Iris pigment epithelial cell (primary cell): ENCODE measurements at places on chromosomes 5 and 9.
A peak's percentile ranks its signal among the peaks of the same experiment; 100 is the strongest.

GRCh38 chr5:151585970-151586369, 5.2 kb downstream of the FAT2 start:
- DNase-seq = no peak

DNA sequence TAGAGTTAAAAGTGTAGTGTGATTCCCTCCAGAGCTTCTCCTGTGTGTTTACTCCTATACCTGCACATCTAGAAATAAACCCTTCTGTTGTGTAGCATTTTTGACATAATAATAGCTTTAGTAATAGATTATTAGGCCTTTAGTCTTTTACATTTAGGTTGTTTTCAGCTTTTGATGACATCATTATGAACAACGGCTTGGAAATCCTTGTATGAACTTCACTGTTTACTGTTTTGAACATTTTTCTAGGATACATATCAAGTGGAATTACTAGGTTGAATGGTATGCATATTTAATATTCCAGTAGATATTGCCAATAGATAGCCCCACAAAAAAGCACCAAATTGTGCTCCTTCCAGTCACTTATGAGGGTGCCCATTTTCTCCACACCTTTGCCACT, 174.0 kb downstream of the ARHGAP26 start:
- peak; percentile 71 for DNase-seq

- no peak for DNase-seq
Observed at GRCh38 chr9:115462623-115463022, 344.7 kb upstream of the TNC start.

DNA sequence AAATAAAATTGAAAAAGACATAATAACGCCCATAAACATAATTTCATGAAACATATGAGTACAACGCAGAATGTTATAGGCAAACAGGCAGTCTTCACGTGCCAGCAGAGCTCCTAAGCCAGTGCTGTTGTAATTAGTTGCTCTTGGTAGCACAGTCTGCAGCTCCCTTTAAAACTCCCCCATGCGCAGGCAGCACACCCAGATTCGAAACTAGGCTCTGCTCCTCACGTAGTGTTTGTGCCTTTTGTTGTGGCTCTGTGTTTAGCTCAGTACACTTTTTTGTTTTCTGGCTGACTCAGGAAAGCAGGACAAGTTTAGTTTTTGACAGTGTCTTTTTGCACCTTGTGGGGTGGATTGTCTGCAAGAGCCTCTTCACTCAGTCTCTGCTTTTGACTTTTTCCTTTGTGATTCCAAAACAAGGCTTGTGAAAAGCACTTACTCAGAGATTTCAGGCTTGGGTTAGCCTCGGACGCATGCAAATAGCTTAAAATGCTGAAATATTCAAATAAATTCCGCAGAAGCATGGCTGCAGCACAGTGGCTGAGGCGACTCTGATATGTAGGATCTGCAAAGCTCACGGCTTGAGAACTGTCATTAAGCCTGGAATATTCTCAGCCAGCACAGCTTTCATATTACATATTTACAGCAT, 113.6 kb downstream of the IRX1 start:
- no peak for DNase-seq

- no peak for DNase-seq
Observed at GRCh38 chr9:130198501-130199179, 26.4 kb downstream of the NCS1 start.

DNA sequence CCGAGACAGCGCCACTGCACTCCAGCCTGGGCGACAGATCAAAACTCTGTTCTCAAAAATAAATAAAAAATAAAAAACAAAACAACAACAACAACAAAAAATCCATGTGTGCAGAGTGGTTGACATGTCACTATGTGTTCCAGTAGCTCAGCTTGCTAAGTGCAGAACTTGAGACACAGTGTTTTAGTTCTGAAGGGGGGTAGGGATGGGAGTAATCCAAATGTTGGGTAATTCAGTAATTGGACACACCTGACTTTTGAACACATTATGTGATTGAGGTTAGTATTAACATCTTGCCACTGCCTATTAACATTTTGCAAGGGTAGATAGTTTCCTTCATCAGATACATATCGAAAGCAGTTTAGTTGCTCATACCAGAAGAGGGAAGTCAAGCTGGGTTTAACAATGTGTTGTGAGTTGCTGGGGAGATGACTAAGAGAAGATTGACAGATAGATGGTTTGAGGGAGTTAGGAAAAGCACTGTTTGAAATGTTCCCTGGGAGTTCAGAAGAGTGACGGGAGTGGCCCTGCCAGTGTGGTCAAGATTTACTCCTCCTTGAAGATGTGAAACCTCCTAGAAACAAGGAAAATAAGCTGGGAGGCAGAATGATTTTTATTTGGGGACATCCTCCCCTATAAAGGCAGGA, 928 bp downstream of the HACD4 start:
- peak; percentile 78 for DNase-seq

DNA sequence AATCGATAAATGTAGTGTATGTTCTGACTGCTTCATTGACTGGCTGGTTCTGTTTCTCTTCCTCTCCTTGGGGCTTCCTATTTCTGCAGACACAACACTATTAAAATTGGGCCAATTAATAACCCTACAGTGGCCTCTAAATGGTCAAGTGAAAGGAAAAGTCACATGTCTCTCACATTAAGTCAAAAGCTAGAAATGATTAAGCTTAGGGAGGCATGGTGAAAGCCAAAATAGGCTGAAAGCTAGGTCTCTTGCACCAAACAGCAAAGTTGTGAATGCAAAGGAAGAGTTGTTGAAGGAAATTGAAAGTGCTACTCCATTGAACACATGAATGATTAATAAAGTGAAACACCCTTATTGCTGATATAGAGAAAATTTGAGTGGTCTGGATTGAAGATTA, 58.2 kb downstream of the CCNH start:
- no peak for DNase-seq

DNA sequence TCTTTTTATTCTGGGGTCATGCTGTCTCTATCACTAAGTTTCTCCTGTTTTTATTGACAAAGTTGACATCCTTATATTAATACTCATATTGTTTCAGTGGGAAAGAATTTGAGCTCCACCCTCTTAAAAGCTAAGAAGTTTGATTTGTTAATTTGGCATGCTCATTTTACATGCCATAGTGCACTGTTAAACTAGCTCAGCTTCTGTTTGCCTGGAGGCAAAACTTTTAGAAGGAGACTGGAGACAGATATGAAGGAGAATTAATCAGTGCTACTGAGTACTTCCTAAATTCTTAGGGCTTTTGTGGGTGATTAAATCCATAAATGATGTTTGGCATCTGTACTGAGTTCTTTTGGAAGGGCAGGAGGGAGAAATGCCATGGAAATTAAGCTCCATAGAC, 138.9 kb downstream of the NTRK2 start:
- no peak for DNase-seq

GRCh38 chr9:33817327-33818166, 587 bp downstream of the UBE2R2 start:
- peak; percentile 76 for DNase-seq

DNA sequence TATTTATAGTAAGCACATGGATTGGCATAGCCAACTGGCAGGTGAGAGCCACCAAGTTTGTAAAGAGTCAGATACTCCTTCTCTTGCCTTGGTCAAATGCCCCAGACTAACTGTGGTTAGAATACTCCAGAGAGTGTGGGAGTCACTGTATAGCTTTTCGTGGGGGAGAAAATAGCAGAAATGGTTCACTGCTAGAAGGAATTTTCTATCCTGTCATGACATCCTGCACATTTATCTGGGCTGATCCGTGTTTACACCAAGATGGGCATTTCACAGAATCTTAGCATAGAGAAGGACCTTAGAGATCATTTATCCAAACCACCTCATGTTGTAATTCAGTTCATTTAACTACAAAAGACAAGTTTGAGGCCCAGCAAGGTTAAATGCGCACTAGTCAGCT, 460.8 kb downstream of the ENC1 start:
- DNase-seq = no peak

DNA sequence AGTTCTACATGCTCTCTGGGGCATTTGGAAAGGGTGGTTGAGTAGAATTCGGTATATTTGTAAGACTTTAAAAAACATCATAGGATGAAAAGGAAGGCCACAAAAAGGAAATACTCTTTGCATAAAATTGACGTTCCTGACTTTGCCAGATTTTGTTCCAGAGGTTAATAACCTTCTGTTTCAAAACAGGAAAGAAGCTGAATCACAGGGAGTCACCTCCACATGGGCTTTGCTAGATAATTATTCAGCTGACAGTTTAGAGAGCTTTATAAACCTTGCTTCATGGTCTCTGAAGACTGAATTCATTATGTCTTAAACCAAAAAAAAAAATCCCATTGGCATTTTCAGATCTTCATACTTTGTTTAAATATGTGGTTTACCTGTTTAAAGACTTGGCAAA, 203.7 kb downstream of the SEMA6A start:
- DNase-seq = peak; percentile 58

- peak; percentile 49 for DNase-seq
Observed at GRCh38 chr9:129575818-129576217, 45.1 kb downstream of the C9orf50 start.

GRCh38 chr9:135502873-135503321, 2.4 kb downstream of the MRPS2 start:
- DNase-seq = no peak

DNA sequence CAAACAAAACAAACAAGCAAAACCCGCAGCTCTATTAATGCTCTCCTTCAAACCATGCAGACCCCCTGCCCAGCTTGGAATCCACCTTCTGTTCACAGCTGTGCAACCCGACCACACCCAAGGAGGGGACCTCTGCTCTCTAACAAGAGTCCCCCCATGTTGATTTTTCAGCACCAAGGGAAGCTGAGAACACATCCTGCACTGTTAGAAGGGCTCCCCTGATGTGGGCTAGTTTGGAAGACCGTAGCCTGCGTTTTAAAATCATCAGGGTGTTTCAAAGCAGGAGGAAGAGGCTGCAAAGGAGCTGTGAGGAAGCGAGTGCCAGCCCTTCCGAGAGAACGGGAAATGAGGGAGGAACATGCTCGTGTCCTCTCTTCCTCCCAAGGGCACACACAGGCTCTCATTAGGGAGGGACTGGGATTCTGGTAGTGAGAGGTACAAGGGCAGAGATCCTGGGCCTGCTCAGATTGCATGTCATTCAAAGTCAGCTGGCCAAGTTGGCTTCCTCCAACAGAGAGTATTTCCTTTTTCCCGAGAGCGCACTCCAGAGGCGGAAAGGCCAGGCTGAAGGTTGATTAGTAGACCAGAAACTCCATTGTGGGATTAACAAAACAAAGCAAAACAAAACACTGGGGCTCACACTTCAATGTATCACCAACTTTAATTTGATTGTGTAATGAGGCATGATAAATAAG, 185.9 kb downstream of the SEMA6A start:
- no peak for DNase-seq

DNA sequence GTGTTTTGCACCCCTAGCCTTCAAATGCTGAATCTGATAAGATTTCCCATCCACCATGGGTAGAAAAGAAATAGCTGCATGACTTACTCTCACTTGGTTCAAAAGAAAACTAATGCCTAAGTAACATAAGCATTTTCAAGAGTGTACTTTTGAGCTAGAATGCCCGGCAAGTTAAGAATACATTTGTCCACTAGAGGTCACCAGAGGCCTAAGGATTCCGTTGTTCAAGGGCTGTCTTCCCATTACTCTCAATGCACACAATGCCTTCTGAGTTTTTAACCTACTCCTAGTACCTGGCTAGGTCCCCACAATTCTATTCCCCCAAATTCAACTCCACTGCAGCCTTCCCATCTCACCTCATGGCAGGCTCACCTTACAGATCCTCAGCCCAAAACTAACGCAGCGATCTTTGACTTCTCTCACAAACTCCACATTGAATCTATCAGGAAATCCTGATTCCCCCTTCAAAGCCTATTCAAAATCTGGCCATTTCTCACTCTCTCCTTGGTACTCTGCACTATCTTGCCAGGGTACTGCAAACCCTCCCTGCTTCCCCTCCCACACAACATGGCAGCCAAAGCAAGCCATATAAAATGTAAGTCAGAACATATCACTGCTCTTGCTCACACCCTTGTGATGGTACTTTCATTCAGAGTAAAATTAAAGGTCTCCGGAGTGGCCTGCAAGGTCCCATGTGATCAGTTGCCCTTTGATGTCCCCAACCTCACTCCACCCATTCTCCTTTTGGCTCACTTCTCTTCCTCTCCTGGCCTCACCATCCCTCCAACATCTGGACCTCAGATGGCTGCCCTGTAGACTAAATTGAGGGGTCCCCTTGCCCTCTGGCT, 13.4 kb downstream of the OXCT1 start:
- DNase-seq = peak; percentile 66

DNA sequence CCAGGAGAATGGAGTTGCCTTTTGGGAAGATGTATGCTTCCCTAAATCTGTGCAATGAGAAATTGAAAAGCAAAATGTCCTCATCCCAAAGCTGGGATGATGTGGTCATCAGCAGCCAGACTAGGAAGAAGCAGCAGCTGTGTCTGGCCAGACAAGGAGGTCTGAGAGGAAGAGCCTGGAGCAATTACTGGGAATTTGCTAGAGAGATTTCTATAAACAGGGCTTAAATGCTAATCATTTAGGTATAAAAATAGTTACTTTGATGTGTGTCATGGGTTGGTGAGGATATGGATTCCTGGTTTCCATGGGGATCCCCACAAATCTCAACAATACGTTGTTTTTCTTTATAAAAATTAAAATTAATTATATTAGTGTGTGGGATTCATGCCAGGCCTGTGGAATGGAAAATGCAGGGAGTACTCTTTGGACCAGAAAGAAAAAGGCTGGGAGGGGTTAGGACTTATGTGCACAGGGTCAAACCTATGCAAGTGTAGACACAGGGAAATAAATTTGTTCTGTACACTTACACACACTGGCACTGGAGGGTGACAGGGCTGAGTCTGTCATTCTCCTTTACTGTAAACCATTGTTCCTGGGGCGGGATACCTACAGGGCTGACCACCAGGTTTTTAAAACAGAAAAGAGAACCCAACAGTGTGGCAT, 58.7 kb upstream of the TRPC7 start:
- no peak for DNase-seq

DNA sequence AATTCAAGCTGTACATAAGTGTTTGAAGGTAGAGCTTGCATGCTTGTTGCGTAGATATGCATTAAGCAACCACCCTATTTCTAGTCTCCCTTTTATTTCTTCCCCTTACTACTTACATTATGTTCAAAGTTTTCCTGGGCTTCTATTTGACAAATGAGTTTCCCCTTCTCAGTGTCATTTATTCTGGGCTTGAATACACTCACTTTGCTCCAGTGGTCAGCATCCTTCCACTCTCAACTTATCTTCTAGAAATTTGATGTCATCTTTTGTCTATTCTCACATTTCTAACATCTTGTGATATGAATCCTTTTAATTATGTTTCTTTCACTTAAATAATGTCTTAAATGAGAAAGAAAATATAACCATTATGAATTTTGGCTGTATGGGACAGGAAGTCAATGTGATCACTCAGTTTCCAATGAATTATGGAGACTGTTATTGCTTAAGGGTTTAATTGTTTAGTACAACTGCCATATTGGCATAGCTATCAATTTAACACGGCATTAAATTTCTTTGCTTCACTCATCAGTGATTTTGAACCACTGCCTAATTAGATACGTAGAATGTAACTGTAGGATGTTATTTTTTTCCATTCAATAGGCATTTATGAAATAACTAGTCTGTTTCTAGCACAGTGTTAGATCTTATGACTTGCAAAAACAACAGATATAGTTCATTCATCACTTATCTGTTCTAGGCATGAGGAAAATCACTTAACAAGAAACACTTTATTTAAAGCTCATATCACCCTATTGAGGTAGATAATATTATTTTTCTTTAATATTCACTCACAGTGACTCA, 105.5 kb upstream of the CDH12 start:
- no peak for DNase-seq
